ENCODE measurements at places on chromosomes 2 and 18. TPM values are rescaled to one million over a fixed set of nuclear protein-coding genes. Genes with fewer than 3 reads are reported as not detected.

DNA sequence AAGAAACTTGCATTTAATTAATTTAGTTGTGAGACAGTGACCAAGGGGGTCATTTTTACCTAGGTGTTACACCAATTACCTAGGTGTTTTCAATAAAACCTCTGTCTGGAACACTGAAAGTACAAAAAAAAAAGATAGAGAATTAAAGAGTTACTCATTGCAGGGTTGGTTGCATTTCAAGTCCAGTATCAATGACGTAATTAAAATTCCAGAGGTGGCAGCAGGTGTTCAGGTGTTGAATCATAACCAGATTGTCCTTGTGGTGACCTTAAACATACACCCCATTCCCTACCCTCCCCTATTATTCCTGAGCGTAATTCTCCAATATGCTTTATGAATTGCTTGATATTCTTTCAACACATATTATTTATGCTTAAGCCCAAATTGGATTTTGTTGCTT lies 352.0 kb upstream of the SLC8A1 start:
- H3K27me3 ChIP-seq = no peaks in the 10 kb centered on the region
- H3K36me3 ChIP-seq = no peaks in the 10 kb centered on the region

GRCh38 chr2:108215794-108216211 lies 24.0 kb upstream of the SULT1C3 start:
- DNase-seq = no peak
- H3K27ac ChIP-seq = no peak overlapping the region
- no peak overlapping the region for H3K4me3 ChIP-seq
- no peaks in the 10 kb centered on the region for H3K4me1 ChIP-seq

GRCh38 chr18:54780285-54780861 lies 47.9 kb upstream of the RAB27B start:
- no peak for DNase-seq
- no peak overlapping the region for H3K4me3 ChIP-seq
- H3K4me1 ChIP-seq = peaks cover 24% of the 10 kb centered on the region
- H3K27me3 ChIP-seq = no peaks in the 10 kb centered on the region

Gene EPAS1
- 79.0 TPM for total RNA-seq

DNA sequence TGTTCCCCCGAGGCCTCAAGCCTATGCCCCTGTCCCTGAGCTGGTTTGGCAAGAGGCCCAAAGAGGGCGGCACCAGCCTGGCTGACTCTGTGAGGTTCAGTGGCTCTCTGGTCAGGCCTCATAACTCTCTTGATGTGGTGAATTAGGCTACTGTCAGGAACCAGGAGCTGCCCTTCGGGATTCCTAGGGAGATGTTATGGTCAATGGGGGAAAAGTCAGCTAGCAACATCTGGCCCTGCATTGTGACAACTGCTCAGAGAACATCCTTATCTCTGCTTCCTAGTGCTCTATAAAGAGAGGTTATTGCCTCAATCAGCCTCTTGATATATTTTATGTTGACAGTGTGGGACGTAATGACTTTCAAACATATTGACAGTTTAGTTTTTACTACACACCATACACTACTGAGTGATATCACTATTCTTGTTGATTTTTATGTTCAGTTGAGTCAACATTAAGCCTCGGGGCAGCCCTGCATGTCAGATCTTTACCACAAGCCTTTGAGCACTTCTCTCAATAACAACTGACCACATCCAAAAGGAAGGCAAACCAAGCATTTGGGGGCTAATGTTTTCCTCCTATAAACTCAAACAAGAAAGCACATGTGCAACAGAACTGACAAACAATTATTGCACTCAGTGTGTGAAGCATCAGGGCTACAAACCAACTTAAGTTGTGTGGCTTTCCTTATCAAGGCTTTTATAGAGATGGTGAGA lies 448.3 kb upstream of the SLC14A2 start:
- peaks cover 14% of the 10 kb centered on the region for H3K27me3 ChIP-seq
- no peak for DNase-seq
- no peak overlapping the region for H3K4me3 ChIP-seq
- no peaks in the 10 kb centered on the region for H3K36me3 ChIP-seq

- H3K4me1 ChIP-seq = no peaks in the 10 kb centered on the region
- no peaks in the 10 kb centered on the region for H3K27me3 ChIP-seq
- no peak overlapping the region for H3K4me3 ChIP-seq
- no peaks in the 10 kb centered on the region for H3K36me3 ChIP-seq
- no peak for DNase-seq
These were observed 285.1 kb downstream of the SLC4A3 start for GRCh38 chr2:219912491-219912921.

DNA sequence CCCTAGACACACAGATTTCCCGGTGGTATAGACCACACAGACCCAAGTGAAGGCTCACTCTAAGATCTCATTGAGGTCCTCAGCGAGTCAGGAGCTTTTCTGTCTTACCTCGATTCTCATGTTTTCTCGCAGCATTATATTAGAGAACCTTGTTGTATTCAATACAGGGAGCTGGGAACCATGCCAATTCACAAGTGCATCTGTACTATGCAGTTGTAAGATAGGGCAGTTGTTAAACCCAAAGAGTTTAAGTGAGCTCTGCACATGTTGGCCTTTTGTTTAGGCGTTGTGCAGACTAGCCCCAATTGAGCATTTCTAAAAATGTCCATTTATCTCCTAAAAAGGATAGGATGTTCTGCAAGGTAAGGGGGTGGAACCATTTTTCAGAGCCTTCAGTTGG lies 59.6 kb downstream of the FEZ2 start:
- H3K27ac ChIP-seq = no peak overlapping the region
- H3K4me3 ChIP-seq = no peak overlapping the region
- no peaks in the 10 kb centered on the region for H3K27me3 ChIP-seq
- DNase-seq = no peak

GRCh38 chr18:63817441-63818051 lies 42.3 kb downstream of the SERPINB7 start:
- H3K4me1 ChIP-seq = peaks cover 4% of the 10 kb centered on the region
- H3K4me3 ChIP-seq = no peak overlapping the region
- no peak for DNase-seq
- H3K27me3 ChIP-seq = peaks cover 13% of the 10 kb centered on the region
- no peak overlapping the region for H3K27ac ChIP-seq

- no peaks in the 10 kb centered on the region for H3K27me3 ChIP-seq
- no peak for DNase-seq
- H3K36me3 ChIP-seq = no peaks in the 10 kb centered on the region
- no peak overlapping the region for H3K27ac ChIP-seq
- H3K4me1 ChIP-seq = peaks cover 1% of the 10 kb centered on the region
These were observed 276.9 kb downstream of the CAMKMT start for GRCh38 chr2:44638649-44639048.

Gene M1AP
- not detected for total RNA-seq

Gene FAM110C
- total RNA-seq = 4.8 TPM

- no peaks in the 10 kb centered on the region for H3K4me1 ChIP-seq
- H3K36me3 ChIP-seq = no peaks in the 10 kb centered on the region
- peaks cover 3% of the 10 kb centered on the region for H3K27me3 ChIP-seq
- no peak overlapping the region for H3K4me3 ChIP-seq
These were observed 26.1 kb downstream of the APOB start for GRCh38 chr2:21017748-21018276.

- no peaks in the 10 kb centered on the region for H3K4me1 ChIP-seq
- H3K27ac ChIP-seq = no peak overlapping the region
- peaks cover 68% of the 10 kb centered on the region for H3K36me3 ChIP-seq
- no peak overlapping the region for H3K4me3 ChIP-seq
- DNase-seq = no peak
- H3K27me3 ChIP-seq = no peaks in the 10 kb centered on the region
These were observed 271.5 kb downstream of the HDAC4 start for GRCh38 chr2:239129147-239129920.

Gene GCG
- not detected for total RNA-seq

Gene ALPI
- total RNA-seq = not detected

DNA sequence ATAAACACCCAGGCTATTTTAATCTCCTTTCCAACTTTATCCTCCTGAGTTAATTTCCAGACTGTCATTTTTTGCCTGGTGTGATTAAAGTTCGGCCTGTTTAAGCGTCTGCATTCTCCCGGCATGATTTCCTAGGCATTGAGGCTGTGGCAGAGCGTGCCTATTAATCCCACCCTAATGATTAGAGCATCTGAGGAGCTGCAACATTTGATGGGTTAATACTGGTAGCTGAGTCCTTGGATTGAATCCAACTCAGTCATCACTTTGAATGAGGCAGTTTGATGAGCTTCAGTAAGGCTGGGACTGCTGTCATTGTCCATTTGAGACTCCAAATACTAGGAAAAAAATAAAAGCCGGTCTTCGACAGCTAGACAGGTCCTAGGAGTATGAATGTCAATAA lies 882.5 kb downstream of the SLC4A3 start:
- H3K4me3 ChIP-seq = no peak overlapping the region
- H3K36me3 ChIP-seq = no peaks in the 10 kb centered on the region
- DNase-seq = no peak
- no peaks in the 10 kb centered on the region for H3K27me3 ChIP-seq

- no peaks in the 10 kb centered on the region for H3K36me3 ChIP-seq
- peaks cover 16% of the 10 kb centered on the region for H3K4me1 ChIP-seq
- H3K4me3 ChIP-seq = no peak overlapping the region
- no peaks in the 10 kb centered on the region for H3K27me3 ChIP-seq
These were observed 30.6 kb upstream of the CHRNA1 start for GRCh38 chr2:174794851-174795374.

DNA sequence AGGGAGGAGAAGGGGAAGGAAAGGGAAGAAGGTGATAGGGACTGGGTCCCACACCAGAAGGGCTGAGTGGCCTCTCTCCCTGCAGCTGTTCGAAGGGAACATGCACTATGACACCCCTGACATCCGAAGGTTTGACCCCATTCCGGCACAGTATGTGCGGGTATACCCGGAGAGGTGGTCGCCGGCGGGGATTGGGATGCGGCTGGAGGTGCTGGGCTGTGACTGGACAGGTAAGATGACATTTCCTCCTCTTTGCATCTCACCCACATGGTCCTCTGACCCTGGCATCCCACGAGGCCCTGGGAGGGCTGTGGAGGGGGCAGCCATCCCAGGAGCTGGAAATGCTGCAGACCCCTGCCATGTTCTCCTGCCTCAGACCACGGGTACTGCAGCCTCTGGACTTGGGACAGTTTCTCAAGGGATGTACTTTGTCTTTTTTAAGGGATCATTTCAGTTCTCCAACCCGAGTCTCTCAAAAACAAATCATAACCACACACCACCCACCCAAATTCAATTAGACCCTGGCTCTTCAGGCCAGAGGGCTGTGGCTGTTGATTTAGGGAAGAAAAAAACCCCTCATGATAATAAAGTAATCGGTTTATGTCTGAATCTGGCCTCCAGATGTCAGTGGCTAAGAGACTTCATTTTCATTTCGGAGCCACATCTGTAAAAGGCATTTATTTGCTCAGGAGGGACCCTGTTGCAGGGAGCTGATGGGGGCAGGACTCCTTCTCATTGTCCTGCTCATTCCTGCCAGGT lies 63.5 kb downstream of the NRP2 start:
- H3K4me1 ChIP-seq = no peaks in the 10 kb centered on the region
- H3K4me3 ChIP-seq = no peak overlapping the region
- no peak overlapping the region for H3K27ac ChIP-seq
- H3K36me3 ChIP-seq = no peaks in the 10 kb centered on the region
